ENCODE measurements at places on chromosomes 7 and 10.

- no peak for DNase-seq
Observed at GRCh38 chr7:129170441-129171021, 17.9 kb upstream of the SMO start.

- DNase-seq = no peak
Observed at GRCh38 chr7:44761207-44762161, 12.8 kb downstream of the ZMIZ2 start.

GRCh38 chr7:143048827-143049226 lies 3.3 kb upstream of the OR6V1 start:
- no peak for DNase-seq

GRCh38 chr7:128053023-128053422 lies 21.8 kb upstream of the LRRC4 start:
- no peak for DNase-seq

GRCh38 chr7:37901236-37901827 lies 15.3 kb downstream of the SFRP4 start:
- DNase-seq = no peak

DNA sequence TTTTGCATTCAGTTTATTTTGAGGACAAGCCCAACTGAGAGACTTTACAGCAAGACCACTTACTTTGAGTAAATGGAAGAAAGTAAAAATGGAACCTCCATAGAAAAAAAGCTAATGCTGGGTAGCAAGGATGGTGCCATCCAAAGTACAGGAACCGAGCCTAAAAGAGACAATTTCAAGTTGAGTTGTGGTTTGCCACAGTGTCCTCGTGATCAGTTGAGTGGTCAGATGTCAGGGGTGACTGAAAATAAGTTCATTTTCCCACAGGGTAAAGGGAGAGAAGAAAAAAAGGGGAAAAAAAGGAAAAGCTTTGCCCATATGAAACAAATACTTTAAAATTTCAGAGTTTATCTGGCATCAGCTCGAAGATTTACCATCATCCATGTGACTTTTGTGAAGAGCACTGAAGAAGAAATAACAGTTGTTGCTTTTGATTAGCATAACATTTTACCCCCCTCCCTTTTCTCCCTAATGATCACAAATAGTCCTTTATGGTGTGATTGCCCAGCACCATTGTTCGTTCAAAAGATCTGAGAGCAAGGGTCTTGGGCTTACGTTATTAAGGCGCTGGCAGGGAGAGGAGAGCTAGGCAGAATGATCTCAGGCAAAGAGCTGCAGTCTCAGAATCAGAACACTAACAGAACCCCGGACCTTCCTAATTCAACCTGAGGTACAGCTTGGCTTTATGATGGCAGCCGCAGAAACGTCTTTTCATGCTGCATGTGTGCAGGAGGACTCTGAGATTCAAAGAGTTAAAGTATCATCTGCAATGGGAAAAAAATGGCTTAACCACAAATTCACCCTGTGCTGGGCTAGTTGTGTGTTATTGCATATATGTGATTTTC lies 338.1 kb downstream of the RNLS start:
- DNase-seq = no peak

GRCh38 chr10:6607182-6607581 lies 27.1 kb upstream of the PRKCQ start:
- DNase-seq = no peak

DNA sequence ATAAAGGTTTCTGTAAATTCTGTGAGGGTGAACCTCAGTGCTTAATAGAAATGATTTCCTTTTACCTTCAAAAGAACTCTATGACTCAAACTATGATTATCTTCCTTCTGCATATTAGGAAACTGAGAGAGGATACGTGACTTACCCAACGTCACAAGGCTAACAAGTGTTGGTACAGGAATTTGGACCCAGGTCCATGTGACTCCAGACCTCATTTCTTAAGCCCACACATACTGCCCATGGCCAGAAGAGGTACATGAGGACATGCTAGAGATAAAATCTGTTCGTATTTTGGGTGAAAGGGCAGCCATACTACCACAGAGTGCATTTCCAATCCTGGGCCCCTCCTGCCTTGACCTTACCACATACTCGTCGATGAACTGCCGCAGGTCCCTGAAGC lies 61.5 kb upstream of the TM9SF3 start:
- DNase-seq = no peak

DNA sequence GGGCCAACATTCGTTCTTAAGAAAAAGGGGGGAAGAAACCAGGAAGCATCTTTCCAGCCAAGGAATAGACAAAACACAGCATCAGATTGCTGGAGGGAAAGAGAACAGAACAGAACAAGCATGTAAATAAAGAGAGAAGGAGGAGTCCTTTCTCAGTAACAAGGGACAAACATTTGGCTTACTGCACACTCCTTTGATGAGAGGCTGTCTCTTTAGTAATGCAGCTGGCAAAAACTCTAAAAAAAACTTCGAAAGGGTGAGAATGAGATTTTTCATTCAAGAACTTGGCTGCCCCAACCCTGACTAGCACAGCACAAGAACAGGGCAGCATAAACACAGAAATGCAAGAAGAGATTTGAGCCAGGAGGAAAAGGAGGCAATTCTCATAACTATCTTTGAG lies 38.9 kb upstream of the IL6 start:
- no peak for DNase-seq

DNA sequence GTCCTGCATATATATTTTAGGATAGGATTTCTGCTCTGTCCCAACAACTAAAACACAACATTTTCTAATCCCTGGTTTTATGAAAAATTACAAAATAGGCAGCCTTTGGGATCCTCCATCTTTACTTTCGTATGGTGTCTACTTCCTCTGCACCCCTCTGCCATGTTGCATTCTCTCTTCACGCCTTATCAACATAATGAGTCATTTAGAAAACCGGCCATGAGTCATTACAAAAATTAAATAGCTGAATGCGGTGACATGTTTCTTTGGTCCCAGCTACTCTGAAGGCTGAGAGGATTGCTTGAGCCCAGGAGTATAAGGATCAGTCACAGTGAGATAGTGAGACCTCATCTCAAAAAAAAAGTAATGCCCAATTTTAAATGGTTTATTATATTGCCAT lies 148.1 kb upstream of the CELF2 start:
- DNase-seq = no peak

GRCh38 chr7:106793015-106793975 lies 71.8 kb upstream of the PIK3CG start:
- no peak for DNase-seq

DNA sequence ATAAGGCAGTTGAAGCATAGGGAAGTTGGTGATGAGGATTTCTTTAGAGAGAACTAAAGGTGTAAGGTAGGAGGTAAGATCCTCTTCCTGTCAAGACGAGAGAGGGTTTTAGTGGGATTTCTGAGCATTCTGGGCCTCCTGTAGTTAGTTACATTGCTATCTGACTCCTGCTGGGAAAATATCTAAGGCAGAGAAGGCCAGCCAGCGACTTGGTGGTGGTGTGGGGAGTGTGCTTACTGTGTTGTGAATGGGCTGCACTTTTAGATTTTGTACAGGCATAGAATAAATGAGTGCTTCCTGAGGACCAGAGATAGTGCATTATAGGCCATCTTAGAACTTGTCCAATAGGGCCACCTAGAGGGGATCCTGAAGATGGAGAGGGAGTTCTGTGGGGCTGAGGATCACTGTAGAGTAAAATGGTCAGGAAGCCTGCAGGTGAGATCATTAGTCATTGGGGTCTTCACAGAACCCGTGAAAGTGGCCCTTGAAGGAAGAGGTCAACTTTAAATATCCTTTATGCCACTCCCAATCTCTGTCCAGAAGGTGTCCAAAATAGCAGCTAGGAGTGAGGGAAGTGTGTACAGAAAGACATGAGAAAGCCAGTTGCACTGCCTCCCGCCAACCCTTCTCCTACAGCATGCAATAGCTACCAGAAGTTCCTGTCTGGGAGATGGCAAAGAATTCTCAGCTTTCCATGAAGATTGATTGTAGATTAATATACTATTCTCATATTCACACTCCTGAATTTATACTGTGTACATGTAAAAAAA lies 266.6 kb downstream of the POLR1F start:
- no peak for DNase-seq

DNA sequence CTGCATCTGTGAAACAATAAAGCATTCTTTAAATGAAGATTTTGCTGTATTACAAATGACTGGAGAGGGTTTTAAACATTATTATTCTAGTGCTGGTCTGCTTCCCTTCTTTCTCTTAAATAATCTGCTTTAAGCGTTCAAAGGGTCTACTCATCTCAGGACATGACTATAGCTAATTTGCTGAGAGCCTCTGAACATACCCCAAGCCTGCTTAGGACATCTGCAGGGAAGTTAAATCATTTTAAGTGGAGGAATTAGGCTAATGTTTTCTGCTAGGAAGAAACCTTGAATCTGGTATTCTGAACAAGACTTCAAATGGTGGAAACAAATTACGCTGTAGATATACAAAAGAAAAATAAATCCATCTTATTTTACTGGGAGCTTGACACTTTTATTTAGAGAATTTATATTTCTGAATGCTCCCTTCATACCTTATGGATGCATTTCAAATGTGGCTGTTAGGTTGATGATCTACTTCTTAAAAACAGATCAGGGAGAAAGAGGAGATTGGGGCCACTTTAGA lies 124.4 kb upstream of the ITGB1 start:
- no peak for DNase-seq

DNA sequence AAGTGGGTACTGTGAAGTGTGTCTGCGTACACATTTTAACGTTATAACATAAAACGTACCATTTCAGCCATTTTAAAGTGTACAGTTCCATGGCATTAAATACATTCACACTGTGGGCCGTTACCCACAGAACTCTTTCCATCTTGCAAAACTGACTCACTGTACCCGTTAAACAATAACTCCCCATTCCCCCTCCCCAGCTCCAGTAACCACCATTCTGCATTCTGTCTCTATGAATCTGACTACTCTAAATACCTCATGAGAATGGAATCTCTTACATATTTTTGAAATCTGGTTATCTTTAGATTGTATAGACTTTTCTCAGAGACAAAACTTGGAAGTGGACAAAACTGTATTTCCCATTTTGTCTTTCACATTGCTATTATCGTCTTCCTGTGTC lies 9.3 kb downstream of the ARL3 start:
- no peak for DNase-seq

GRCh38 chr7:29247224-29247962 lies 52.8 kb downstream of the CHN2 start:
- no peak for DNase-seq

GRCh38 chr7:2567679-2568278 lies 9.0 kb downstream of the IQCE start:
- no peak for DNase-seq

- no peak for DNase-seq
Observed at GRCh38 chr10:1544929-1545328, 192.4 kb downstream of the ADARB2 start.
